Stimulated activated CD4-positive, alpha-beta T cell treated with anti-CD3 and anti-CD28 coated beads, TNF-alpha, amount 100 ng/mL, for 4 hours (primary cell): ENCODE measurements at places on chromosomes 4 and X.

- DNase-seq, result no peak
Observed at GRCh38 chr4:70945046-70945445, 42.9 kb downstream of the MOB1B start.

DNA sequence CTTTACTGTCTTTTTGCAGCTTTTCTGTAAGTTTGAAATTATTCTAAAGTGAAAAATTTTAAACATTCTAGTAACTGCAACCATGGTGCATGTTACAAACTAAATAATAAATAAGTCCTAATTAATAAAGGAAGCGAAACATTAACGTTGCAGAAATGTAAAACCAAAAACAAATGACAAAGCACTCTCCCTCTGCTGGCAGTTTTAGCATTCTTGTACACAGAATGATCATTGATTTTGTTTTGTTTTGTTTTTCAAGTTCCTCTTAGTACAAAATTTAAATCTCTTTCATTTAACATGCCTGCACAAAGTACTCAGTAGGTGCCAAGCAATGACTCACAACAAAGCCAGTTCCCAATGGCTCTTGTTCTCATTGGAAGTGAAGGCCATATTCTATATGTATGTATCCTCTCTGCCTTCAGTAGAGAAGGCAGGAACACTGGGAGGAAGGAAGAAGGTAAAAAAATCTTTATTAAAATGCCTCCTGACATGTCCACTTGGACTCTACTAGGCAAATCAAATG lies 13.7 kb upstream of the TMSB4X start:
- DNase-seq, result no peak

- DNase-seq, result no peak
Observed at GRCh38 chr4:24978291-24979075, 52.3 kb downstream of the LGI2 start.

DNA sequence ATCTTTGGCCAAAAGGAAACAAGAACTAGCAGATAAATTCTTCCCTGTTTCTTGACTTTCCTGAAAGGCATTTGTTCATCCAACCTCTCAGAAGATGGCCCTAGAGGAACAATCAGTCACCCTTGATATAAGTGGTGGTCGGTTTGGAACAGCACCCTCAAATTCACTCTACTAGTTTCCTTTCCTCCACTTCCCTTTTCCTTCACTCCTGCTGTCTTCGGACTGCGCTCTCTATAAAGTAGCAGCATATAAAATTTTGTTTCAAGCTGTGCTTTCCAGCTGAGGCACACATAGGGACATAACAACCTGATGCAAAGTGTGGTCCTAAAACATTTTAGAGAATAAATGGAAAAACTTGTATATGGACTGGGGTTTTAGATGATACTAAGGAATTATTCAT lies 29.0 kb upstream of the MOB1B start:
- DNase-seq, result no peak

DNA sequence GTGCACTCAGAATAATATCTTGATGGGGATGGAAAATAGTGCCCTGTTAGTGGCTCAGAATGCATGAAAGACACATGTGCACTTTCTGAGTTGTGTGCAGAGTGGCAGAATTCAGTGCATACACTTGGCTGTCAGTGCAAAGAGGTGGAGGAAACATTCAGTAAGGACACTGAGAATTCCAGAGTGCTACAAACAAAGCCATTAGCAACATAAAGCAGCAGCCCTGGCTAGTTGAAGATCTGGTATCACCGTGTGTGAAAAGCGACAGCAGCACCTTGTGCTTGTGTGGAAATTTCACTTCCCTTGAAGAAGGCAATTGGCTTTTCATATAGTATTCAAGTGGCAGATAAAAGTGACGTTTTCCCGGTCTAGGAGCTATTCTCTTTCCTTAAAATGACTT lies 810.4 kb downstream of the TRIML1 start:
- no peak for DNase-seq

GRCh38 chrX:43448688-43449087 lies 207.4 kb upstream of the MAOA start:
- DNase-seq, result no peak

DNA sequence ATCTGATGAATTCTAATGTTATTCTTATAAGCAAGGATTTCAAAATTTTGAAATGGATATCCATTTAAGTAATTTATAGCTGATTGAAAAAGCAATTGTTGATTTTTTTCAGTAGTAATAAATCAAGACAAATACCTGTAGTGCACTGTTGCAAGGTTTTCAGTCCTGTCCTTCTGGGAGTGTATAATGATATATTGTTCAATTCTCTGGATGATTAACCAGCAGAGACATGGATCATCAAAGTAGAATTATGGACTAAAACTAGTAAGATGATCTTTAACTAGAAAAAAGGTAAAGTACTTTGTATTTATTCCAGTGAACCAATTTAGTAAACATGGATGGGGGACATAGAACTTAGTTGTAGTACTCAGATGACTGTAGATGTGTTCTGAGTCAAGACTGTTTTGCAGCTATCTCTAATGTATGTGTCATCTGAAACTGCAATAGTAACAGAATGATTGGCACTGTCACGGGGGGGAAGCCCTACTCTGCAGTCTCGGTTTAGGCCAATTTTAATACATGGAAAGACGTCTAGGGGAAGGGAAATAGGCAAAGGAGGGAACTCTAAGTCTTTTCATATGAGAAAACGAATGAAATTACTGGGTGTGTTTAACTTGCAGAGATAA lies 121.9 kb downstream of the GLRA3 start:
- DNase-seq, result no peak

GRCh38 chr4:112901962-112902411 lies 147.5 kb upstream of the ANK2 start:
- no peak for DNase-seq

GRCh38 chr4:8724436-8725070 lies 132.0 kb downstream of the CPZ start:
- DNase-seq, result no peak

- no peak for DNase-seq
Observed at GRCh38 chr4:21921526-21922180, 26.9 kb downstream of the KCNIP4 start.

DNA sequence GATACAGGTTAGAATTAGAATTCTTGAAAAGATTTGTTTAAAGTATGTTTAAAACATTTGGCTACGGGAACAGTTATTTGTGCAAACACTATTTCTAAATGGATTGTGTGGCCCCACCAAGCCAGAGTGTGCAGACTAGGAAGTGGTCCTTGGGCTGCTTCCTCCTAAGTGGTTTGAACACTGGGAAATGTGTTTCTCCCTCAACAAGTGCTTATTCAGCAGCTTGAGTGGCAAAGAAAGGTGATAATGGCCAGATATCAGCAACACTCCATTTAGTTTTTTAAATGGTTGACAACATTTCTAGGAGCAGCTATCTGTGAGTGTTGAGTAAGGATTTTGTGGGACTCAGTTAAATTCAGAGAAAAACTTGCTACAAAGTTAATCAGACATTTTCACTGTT lies 141.4 kb upstream of the LNX1 start:
- DNase-seq, result no peak

DNA sequence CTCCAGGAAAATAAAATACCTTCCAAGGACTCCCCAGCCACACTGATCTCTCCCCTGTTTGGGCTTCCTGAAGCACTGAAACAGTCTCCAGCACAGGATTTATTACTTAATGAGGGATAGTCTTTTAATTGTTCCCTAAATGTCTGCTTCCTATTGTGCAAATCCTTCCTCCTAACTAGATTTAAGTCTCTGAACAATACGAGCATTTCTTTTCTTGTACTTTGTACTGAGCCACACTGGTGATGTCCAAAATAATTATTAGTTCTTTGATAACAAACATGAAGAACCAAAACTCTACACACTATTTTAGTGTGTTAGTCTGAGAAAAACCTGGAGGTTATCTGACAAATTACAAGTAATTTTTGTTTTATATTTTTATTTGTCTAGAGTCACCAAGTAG lies 5.1 kb downstream of the ADGRA3 start:
- no peak for DNase-seq

GRCh38 chr4:104492183-104492771 lies 2.4 kb downstream of the CXXC4 start:
- DNase-seq, result no peak

DNA sequence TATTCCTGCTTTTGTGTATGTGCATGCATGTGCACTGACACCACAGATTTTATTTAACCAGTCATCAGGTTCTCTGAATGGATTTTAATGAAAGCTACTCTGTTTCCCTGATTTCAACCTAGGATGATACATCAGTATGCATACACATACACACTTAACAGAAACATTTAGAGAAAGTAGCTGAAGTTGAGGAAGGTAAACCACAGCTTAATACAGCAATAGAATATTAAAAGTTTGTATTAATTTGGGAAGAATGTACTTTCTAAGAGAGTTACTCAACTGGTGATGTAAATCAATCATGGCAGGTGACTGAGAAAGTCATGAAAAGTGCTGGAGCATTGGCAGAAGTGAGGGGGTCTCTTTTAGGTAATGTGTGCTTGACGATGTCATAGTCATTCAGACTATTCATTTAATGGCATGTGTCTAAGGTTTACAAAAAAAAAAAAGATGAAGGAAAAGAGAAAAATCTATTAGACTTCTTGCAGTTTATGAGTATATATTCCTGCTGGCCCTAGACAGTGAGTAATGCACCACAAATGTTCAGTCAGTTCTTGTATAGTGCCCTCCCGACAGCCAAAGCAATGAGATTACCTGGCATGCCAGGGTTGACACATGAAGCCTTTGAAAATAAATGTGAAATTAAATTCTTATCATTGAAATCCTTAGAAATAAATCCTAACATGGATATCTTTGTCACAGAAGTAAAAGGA lies 187.6 kb downstream of the RAPGEF2 start:
- DNase-seq, result no peak

GRCh38 chrX:68415316-68415715 lies 18.0 kb downstream of the OPHN1 start:
- no peak for DNase-seq

GRCh38 chr4:153023692-153024394 lies 87.7 kb downstream of the FHDC1 start:
- DNase-seq, result no peak

- no peak for DNase-seq
Observed at GRCh38 chr4:40722576-40723161, 27.1 kb upstream of the NSUN7 start.

GRCh38 chr4:168923526-168924194 lies 86.4 kb downstream of the CBR4 start:
- DNase-seq, result no peak

GRCh38 chrX:19774905-19775304 lies 112.5 kb downstream of the SH3KBP1 start:
- no peak for DNase-seq

DNA sequence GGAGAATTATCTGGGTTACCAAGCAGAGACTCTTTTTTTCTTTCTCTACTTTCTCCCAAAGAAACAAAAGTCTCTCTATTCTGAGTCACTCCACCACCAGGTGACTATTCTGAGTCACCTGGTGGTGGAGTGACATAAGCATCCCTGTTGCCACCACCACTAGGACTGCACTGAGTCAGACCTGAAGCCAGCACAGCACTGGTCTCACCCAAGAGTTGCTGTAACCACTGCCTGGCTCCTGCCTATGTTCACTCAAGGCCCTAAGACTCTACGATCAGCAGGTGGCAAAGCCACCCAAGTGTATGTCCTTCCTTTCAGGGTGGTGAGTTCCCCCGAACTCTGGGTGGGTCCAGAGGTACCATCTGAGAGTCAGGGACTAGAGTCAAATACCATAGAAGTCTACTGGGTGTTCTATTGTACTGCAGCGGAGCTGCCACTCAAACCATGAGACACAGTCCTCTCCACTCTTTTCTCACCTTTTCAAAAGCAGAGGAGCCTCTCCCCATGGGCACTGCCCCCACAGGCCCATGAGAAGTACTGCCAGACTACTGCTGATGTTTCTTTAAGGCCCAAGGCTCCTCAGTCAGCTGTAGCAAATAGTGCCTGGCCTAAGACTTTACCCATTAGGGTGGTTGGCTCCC lies 209.6 kb upstream of the IRS4 start:
- DNase-seq, result no peak

DNA sequence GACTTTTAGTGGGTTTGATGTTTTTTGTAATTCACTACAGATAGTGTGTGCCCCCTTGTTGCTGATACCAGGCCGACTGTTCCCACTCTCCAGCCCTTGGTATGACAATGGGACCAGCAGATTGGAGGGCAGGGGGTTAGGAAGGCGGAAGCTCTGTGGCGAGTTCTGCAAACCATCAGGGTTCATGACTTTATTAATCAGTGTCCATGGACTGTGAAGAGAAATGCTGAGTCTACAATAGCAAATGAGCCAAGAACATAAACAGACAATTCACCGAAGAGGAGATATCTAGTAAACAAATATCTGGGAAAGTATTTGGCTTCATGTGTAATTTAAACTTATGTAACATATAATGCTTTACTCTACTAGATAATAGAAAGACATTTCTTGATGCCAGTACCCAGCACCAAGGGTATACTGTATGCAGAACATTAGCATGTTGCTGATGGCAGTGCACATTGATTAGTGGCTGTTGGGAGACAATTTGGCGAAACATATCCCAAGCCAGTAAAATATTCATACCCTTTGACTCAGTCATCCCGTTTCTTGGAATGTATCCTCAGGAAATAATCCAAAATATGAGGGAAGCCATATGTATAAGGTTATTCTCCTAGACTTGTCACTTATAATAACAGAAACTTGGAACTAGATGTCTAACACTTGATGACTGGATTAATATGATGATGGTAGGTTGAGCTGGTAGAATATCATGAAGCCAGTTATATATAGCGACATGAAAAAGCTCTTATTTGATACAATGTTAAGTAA lies 169.4 kb downstream of the PTTG2 start:
- DNase-seq, result no peak

- no peak for DNase-seq
Observed at GRCh38 chrX:70176938-70177533, at the start of gene DGAT2L6. Gene DGAT2L6 (plus strand): TSS chrX:70177483. CDS start chrX:70177583, 100 bp downstream.

GRCh38 chr4:6041800-6042199 lies 23.6 kb upstream of the C4orf50 start:
- no peak for DNase-seq

DNA sequence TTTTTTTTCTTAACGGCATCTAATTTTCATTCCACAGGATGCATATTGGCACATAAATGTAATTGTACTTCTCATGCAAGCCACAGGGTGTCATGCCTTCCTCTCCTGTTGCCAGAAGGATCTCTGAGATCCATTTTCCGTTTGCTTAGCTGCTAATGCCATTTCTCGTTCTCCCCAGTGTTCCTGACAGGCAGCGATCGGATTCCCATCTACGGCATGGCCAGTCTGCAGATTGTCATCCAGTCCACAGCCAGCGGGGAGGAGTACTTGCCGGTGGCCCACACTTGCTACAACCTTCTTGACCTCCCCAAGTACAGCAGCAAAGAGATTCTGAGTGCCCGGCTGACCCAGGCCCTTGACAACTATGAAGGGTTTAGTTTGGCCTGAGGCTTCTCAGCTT lies 8.9 kb upstream of the NAP1L5 start:
- no peak for DNase-seq

GRCh38 chrX:100700809-100701208 lies 31.1 kb downstream of the SYTL4 start:
- no peak for DNase-seq

DNA sequence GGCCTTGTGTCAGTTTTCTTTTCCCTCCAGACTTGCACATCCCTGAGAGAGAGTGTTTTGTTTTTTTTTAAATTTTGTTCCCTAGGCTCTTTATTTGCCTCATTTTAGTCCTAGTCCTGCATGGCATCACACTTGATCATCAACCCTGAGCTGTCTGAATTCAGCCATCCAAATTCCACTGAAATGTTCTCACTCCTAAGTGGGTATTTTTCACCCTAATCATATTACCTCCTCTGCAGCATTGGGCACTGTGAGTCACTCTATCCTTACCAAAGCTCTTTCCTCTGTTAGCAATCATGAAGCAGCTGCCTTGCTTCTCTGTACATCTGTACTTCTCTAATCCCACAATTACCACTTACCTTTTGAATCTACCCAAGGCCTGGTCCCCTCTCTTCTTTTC lies 356.6 kb upstream of the MAGEB2 start:
- DNase-seq, result no peak

- no peak for DNase-seq
Observed at GRCh38 chr4:100742045-100742444, 224.2 kb upstream of the EMCN start.
